Right atrium auricular region (tissue), 2 donors: ENCODE measurements at places on chromosomes 5 and 9.

- no peak overlapping the region for H3K4me3 ChIP-seq
- peaks cover 4% of the 10 kb centered on the region for H3K4me1 ChIP-seq
- no peaks in the 10 kb centered on the region for H3K36me3 ChIP-seq
- no peak for DNase-seq
- H3K27ac ChIP-seq, result no peak overlapping the region
Observed at GRCh38 chr9:77968506-77968905, 63.1 kb downstream of the GNAQ start.

GRCh38 chr5:88130211-88130815 is 138.3 kb downstream of the TMEM161B start:
- no peak overlapping the region for H3K27ac ChIP-seq
- no peak for DNase-seq
- no peaks in the 10 kb centered on the region for H3K4me1 ChIP-seq
- no peaks in the 10 kb centered on the region for H3K27me3 ChIP-seq
- no peak overlapping the region for H3K4me3 ChIP-seq
- H3K36me3 ChIP-seq, result no peaks in the 10 kb centered on the region

DNA sequence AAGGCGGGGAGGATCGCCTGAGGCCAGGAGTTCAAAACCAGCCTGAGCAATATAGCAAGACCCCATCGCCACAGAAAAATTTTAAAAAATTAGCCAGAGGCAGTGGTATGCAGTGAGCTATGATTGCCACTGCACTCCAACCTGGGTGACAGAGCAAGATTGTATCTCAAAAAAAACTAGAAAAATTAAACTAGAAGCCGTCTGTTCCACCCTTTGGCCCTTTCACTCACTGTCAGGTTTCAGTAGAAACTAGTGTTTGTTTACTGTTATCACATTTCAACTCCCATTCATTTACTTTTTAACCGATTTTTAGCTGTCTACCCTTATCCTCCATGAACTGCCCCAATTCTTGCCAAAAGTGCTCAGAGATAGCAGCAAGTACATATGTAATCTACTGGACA is 8.3 kb downstream of the UGCG start:
- DNase-seq, result no peak
- no peaks in the 10 kb centered on the region for H3K36me3 ChIP-seq
- H3K27ac ChIP-seq, result no peak overlapping the region
- H3K4me1 ChIP-seq, result peaks cover 61% of the 10 kb centered on the region
- no peak overlapping the region for H3K4me3 ChIP-seq
- no peaks in the 10 kb centered on the region for H3K27me3 ChIP-seq

DNA sequence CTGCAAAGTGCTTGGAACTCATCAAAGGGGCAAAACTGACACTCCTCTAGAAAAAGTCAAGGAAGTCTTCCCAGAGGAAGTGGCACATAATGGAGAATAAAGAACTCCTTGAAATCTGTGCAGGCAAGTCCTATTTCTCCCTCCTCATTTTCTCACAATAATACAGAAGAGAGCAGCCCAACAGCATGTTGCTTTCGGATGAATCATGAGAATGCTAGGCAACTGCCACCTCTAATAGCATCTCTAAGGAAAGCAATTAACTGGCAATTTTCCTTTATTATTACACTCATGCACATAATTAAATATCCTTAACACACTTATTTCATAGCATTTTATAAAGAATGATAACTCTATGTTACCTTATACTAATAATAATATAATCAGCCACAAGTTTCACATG is 122.2 kb upstream of the PTGER4 start:
- no peak overlapping the region for H3K4me3 ChIP-seq
- DNase-seq, result no peak
- H3K4me1 ChIP-seq, result no peaks in the 10 kb centered on the region
- H3K36me3 ChIP-seq, result no peaks in the 10 kb centered on the region
- H3K27me3 ChIP-seq, result no peaks in the 10 kb centered on the region
- no peak overlapping the region for H3K27ac ChIP-seq

- no peaks in the 10 kb centered on the region for H3K27me3 ChIP-seq
- H3K36me3 ChIP-seq, result no peaks in the 10 kb centered on the region
- no peak overlapping the region for H3K27ac ChIP-seq
- no peak for DNase-seq
Observed at GRCh38 chr5:91069364-91069763, 313.8 kb downstream of the ARRDC3 start.
